ENCODE measurements at places on chromosomes 16 and 17.

- DNase-seq = no peak
These were observed 30.7 kb downstream of the CCR7 start for GRCh38 chr17:40534371-40535189.

- DNase-seq = no peak
These were observed 53.3 kb downstream of the USP22 start for GRCh38 chr17:20989481-20989880.

GRCh38 chr16:85028685-85029407 lies 1.3 kb downstream of the KIAA0513 start:
- no peak for DNase-seq

- no peak for DNase-seq
These were observed 11.1 kb downstream of the LLGL1 start for GRCh38 chr17:18236494-18236893.

DNA sequence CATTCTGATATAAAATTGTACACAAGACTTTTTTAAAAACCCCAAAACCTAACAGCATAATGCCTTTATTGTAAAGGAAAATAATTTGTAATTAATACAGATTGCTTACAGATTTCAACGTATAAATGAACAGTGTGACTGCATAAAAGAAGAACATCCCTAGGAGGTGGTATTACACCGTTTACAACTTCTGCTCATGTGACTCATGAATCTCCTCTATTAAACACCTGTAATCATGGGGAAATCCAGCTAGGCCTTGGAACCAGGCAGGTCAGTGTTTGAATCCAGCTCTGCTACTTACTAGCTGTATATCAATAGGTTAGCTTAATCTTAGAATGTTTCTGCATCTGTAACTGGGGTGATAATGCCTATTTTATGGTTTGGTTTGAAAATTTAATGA lies 15.2 kb downstream of the RABEP1 start:
- DNase-seq = no peak

GRCh38 chr17:34424814-34425491 lies 61.9 kb upstream of the CCL1 start:
- no peak for DNase-seq

- DNase-seq = peak; percentile 79
These were observed at the start of gene KIFC3 for GRCh38 chr16:57802341-57803133. KIFC3 (minus strand) TSS chr16:57802491; CDS start chr16:57798243, 4,248 bp downstream.

- DNase-seq = no peak
These were observed 31.8 kb downstream of the NSMCE1 start for GRCh38 chr16:27236635-27237218.

DNA sequence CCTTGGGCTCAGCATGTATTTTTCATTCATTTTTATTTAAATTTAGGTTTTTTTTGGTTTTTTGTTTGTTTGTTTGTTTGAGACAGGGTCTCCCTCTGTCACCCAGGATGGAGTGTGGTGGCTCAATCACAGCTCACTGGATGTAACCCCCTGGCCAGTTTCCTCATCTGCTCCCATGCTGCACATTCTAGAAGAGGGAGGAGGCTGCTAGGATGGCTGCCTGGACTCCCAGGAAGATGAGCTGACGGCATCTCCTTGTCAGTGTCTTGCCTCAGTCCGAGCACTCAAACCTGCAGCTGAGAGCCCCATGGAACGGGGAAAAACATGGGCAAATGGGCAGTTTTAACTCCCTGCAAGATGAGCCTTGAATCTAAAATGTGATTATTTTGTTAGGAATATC lies 7.5 kb downstream of the MEAK7 start:
- no peak for DNase-seq

DNA sequence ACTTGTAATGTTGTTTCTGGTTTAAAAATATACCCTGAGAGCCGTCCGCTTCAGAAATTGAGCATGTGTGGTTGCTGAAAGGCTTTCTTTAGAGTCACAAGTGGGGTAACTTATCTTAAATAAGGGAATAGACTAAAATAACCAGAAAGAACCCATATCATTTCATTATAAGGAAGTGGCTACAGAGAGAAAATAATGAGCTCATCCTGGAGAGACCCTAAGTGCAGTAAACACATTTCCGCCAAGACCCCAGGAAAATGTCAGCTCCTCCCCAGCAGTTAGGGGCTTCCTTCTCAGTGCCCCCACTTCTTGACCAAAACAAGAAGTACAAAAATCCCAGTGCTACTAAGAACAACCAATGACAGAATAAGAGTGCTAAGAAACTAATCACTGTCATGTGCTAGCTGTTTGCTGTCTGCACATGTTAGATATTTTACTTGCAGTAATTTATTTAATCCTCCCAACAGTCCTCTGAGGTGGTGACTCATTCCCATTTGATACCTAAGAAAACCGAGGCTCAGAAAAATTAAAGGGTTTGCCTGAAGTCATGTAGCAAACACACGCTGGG lies 83.5 kb downstream of the CDYL2 start:
- DNase-seq = peak; percentile 16

GRCh38 chr16:53297477-53297876 lies 136.8 kb upstream of the RBL2 start:
- DNase-seq = no peak

DNA sequence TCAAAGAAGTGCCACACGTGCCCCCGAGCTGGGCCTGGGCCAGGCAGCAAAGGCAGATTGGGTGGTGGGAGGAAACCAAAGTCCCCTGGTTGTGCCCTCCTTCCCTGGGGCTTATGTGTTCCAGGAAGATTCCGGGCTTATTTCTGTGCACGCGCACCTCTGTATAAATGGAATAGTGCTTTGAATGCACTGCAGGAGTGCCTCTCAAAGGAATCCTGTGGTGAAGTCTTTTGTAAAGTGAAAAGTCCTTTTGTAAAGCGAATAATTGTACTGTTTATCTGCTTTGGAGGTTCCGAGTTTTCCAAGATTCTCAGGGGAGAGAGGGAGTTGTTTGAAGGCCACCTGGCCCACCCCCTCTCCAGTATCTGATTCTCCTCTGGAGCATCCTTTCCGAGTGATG lies 26.8 kb downstream of the C17orf75 start:
- no peak for DNase-seq

DNA sequence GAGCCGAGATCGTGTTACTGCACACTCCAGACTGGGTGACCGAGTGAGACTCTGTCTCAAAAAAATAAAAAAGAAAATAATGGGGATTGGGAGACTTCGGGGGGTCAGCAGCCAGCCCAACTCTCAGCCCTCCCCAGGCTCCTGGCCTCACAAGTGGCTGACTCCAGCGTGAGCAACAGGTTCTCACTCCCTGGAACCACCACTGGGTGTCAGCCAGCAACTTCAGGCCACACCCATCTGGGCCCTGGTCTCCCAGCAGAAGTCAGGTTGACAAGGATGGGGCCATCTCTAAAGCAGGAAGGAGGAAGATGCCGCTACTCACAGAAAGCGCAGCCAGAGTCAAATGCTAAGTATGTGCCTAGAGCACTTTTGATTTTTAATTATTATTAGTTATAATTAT lies 139.4 kb downstream of the C16orf78 start:
- DNase-seq = no peak

DNA sequence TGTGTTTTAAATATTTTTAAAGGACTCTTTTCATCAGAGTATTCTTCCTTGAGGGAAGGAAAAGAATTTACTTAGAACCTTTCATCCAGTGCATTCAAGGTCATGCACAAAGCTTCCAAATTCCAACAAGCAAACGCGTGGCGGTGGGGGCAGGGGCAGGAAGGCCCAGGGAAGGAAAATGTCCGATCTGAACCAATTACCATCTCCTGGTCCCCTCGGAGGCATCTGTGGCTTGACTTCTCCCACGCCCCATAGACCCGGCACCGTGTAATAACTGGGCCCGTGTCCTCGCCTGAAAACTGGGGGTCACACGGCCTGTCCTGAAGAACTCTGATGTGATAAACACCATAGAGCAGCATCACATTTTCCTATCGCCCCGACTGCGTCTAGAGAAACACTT lies 18.3 kb downstream of the MEAK7 start:
- no peak for DNase-seq

GRCh38 chr16:86066811-86067210 lies 167.8 kb downstream of the IRF8 start:
- no peak for DNase-seq

- peak; percentile 96 for DNase-seq
These were observed 10.2 kb upstream of the PRSS22 start for GRCh38 chr16:2867987-2868789.

- DNase-seq = no peak
These were observed 163.8 kb downstream of the NTN1 start for GRCh38 chr17:9185142-9185541.

GRCh38 chr16:11621539-11621919 lies 34.8 kb upstream of the LITAF start:
- no peak for DNase-seq

DNA sequence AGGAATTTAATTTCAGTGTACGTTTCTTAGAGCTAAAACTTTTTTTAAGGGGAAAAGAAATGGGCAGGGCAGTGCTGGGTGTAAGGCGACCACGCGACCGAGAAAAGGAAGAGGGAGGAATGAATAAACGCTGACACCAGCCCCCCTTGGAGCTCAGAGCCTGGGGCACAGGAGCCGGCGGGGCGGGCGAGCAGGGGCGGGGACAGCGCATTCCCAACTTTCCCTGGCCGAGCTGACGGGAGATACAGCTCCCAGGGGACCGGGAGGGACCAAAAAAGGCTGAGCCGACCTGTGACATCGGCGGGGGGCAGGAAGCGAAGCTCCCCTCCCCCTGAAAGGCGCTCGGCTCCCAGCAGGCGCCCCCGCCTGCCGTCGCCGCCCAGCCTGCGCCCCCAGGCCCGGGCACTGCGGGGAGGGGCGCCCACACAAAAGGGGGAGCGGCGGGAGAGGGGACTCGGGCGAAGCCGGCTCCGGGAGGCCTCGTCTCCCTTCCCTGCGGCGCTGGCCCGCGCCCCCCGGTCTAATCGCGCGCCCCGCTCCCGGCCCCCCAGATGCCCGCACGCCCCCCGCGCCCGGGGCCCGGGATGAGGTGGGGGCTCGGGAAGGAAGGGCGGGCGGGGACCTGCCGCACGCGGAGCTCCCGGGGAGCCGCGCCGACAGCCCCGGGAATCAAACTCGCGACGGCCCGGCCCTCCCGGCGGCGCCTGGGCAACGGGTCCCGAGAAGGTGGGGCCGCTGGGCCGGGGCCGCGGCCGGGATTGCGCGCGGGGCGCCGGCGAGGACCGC lies 622 bp downstream of the CUEDC1 start:
- no peak for DNase-seq

DNA sequence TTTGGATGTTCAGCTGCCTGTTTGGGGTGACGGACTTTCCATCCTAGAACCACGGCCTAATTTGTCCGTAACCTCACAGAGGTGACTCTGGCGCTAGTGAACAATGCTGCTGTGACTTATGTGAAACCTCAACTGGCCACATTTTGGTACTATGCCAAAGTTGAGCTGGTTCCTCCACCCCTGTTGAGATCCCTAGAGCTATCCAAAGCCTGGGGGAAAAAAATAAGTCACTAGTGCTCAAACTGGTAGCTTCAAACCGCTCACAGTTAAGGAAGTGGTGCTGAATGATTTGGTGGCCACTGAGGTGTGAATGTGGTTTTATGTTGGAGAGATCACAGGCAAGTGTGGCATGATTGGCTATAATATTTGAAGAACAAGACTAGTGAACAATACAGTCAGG lies 11.3 kb upstream of the TUBG2 start:
- no peak for DNase-seq

DNA sequence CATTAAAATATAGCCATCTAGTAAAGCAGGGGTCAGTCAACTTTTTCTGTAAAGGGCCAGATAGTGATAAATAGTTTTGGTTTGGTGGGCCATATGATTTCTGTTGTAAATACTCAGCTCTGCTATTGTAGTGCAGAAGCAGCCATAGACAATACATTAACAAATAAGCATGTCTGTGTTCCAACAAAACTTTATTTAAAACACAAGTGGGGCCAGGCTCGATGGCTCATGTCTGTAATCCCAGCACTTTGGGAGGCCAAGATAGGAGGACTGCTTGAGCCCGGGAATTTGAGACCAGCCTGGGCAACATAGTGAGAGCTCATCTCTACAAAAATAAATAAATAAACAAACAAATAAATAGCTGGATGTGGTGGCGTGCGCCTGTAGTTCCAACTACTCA lies 60.8 kb upstream of the TANC2 start:
- DNase-seq = no peak

DNA sequence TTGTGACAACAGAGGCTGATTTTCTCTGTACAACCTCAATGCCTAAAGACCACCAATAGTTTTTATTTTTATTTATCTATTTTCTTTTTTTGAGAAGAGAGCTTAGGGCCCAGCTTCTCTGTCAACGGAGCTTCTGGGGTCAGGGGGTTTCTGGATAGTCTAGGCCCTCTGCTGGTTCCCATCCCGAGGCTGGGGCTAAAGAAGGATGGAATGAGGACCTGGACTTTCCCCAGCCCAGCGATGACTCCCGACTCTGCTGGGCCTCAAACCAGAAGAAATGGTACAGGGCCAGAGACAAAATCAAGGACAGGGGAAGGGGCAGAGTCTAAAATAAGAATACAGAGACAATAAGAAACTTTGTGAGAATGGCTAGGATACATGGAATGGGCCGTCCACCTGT lies 5.7 kb upstream of the TSPOAP1 start:
- no peak for DNase-seq

- DNase-seq = no peak
These were observed 6.8 kb downstream of the MTSS2 start for GRCh38 chr16:70678898-70679670.

DNA sequence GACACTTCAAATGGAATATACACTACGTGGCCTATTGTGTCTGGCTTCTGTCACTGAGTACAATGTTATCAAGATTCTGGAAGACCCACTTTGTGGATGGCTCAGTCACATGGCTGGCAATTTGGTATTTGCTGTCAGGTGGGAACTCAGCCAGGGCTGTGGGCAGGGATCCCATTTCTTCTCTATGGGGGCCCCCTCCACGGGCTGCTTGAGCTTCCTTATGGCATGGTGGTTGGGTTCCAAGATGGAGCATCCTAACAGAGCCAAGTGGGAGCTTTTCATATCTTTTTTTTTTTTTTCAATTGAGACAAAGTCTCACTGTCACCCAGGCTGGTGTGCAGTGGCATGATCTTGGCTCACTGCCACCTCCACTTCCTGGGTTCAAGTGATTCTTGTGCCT lies 18.0 kb upstream of the CEP20 start:
- no peak for DNase-seq

DNA sequence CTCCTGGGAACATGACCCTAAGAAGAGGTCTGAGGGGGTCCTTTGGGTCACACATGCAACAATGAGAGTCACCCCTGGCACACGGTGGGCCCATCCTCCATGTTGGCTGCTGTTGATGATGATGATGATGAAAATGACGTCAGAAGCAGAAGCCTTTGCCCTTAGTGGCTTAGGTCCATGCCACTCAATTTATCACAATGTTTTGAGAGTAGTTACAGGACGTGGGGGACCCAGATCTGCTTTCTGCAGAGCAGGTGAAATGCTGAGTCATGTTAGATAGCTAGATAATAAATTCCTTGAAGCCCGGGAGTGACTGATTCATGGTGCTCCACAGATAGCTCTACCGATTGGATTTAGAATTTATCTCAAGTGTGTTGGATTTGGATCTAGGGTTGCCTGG lies 53.9 kb downstream of the VPS35L start:
- no peak for DNase-seq

GRCh38 chr16:11797166-11797956 lies at the start of gene ZC3H7A:
ZC3H7A (minus strand) TSS chr16:11797258; CDS start chr16:11782354, 14,904 bp downstream.
- peak; percentile 94 for DNase-seq

- no peak for DNase-seq
These were observed 4.9 kb downstream of the SLFN14 start for GRCh38 chr17:35555691-35556090.

GRCh38 chr17:56939869-56940484 lies 20.9 kb downstream of the COIL start:
- DNase-seq = no peak

- peak; percentile 11 for DNase-seq
These were observed 1176.1 kb downstream of the CDH11 start for GRCh38 chr16:63945806-63946205.

- DNase-seq = no peak
These were observed 23.5 kb downstream of the ADCY9 start for GRCh38 chr16:4092547-4093265.
